ENCODE measurements at places on chromosomes 11 and 22.

- no peak for DNase-seq
These were observed 291.5 kb downstream of the SWAP70 start for GRCh38 chr11:9955391-9955790.

- no peak for DNase-seq
These were observed at the start of gene MS4A6E for GRCh38 chr11:60326955-60327354. Gene MS4A6E (plus strand): TSS chr11:60327255. CDS start chr11:60334896, 7,641 bp downstream.

- no peak for DNase-seq
These were observed 26.1 kb upstream of the CHRM4 start for GRCh38 chr11:46417711-46418110.

DNA sequence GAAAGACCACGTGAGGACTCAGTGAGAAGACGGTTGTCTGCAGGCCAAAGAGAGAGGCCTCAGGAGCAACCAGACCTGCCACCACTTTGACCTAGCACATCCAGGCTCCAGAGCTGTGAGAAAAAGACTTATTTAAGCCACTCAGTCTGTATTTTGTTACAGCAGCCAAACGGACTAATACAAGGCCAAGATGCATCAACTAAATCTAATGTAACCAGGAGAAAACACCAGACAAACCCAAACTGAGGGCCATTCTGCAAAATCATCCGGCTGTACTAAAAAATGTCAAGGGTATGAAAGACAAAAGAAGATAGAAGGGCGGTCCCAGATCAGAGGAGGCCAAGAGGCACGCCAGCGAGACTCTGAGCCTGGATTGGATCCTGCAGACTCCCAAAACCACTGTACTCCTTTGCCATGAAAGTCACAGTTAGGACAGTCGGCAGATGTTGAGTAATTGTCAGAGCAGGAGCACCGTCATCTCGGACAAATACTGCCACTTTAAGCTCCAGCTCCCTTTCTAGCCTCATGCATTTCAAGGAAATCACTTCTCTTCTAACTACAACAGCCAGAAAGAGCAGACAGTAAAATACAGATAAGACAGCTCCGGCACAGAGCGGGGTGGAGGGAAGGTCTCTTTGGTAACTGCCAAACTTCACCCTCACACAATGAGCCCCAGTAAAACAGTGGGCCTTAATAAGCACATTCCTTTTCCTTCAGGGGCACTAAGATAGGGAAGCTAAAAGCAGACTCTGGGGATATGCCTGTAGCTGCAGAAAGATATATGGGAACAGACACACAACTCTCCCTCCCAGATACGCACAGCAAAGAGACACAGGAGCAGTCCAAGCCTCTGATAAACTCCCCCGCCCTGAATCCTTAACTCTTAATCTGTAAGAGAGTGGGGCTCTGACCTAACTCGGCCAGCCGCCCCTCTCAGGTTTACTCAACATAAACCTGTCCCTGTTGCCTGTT lies 3.5 kb upstream of the ZP1 start:
- DNase-seq = no peak

- DNase-seq = no peak
These were observed 1.6 kb downstream of the BSX start for GRCh38 chr11:122979815-122980595.

DNA sequence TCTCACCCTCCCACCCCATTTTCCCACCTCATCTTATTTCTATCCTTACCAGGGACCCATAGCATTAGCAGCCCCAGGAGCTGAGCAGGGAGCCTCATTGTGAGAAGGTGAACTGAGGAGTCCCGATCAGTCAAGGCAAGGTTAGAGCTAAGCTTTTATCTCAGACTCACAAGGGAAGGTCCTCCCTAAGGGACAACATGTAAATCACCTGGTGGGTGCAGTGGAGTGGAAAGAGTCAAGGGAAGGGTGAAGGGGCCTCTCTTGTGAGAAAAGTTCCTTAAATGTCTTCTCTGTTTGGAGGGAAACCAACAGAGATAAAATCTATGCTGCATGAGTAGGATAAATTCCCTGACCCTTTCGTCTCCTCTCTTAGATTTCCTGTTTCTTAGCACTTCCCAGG lies 85.9 kb downstream of the GAB4 start:
- DNase-seq = no peak

DNA sequence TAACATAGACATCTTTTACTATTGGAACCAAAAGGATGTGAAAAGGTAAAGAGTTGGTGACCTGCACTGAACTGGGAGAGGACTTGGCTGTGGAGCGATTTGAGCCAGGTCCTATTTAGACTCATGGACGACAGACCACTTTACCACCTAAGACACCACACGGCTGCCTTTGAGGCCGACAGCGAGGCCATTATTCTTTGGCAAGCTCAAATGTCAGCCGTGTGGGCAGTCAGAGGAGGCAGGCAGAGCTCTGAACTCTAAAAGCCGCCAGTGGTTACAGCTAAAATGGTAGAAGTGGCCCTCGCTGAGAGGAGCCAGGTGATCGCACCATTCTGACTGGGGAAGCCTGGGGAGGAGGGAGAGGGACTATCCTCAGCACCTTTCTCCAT lies 50.5 kb downstream of the SCUBE1 start:
- no peak for DNase-seq

- peak; percentile 84 for DNase-seq
These were observed 22.5 kb downstream of the GSTT2B start for GRCh38 chr22:23938328-23939016.

DNA sequence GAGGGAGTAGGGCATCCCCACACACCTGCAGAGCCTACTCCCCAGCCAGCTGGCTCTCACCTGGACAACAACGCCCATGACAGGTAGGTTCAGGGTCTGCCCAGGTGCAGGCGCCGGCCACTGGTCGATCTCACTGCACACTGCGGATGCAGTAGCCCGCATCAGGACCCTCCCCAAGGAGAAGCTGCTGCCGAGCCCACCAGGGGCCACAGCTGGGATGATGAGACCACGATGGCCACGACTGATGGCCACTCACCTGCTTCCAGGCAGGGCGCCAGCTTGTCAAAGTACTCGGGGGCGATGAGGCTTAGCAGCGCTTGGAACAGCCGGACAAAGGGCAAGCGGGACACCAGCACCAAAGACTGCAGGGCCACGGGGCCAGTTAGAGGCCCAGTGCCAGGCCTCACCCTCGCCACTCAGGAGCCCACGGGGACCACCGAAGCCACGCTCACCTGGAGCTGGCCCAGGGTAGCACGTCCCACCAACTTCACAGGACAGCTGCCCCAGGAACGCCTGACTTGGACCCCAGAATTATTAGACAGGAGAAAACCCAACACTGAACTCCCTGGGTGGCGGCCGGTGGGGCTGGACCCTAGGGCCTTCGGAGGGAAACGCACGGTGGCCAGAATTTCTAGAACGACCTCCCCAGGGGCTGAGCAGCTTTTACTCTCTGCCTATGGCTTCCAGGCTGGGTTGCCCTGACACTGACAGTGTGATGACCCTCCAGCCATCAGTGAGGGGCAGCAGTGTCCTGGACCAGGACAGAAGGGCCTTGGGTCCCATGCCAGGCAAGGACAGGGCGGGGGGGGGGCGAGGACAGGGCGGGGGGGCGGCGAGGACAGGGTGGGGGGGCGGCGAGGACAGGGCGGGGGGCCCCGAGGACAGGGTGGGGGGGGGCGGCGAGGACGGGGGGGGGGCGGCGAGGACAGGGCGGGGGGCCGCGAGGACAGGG lies 8.9 kb upstream of the PLXNB2 start:
- DNase-seq = no peak

GRCh38 chr22:42960531-42961399 lies 54.2 kb downstream of the PACSIN2 start:
- DNase-seq = peak; percentile 37

- DNase-seq = peak; percentile 16
These were observed 51.9 kb upstream of the USP47 start for GRCh38 chr11:11789735-11790369.

DNA sequence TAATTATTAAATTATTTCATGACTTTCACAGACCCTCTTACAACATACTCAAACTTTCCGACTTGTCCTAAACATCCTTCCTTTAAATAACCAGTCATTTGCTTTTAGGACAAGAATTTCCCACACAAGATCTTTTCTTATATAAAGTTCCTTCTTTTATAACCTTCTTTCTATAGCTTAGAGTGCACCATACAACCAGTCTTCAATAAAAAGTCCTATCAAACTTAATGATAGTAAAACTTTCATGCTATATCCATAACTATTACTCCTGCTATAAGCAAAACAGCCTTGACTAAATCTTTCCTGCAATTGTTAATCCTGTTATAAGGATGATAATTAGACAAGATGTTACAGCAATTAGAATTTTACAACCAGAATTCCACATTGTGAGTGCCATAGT lies 47.4 kb downstream of the ZNF280B start:
- DNase-seq = no peak

GRCh38 chr11:28464252-28464867 lies 356.2 kb downstream of the METTL15 start:
- no peak for DNase-seq

DNA sequence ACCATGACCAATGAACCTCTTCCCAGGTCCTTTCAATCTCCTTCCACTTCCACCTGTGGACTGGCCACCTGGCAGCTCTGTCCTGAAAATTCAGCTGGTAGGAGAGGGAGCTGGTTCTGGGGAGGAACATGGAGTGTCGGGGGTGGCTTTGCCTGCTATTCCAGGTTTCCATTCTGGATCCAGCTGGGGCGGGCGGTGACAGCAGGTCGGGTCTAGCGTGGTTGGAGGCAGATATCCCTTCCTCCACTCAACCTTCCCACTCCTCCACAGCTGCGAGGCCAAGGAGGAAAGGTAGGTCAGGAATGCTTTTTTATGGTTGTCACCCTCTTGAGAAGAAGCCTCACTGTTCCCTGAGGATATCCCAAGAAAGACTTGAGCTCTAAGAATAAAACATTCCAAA lies 3.3 kb downstream of the NRGN start:
- DNase-seq = no peak

DNA sequence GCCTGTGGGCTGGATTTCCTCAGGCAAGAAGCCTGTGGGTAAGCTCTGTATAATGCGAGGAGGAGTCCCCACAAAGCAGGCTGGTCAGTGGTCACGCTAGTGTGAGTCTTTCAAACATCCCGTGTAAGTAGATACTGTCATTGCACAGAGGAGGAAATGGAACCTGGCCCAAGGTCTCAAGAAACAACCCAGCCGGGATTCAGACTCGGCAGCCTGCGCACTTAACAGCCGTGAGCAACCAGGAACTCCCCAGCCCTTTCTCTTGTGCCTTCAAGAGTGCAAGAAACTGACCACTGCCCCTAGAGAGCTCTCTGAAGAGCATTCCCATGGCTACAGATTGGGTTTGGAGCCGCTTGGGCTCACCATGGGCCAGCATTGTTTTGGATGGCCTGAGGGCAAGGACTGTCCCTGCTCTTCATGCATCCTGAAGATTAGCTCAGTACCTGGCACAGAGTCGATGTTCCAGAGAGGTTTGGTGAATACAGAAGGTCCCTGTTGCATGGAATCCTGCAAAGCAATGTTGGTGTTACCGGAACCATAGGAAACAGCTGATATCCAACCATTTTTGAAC lies 6.0 kb downstream of the MPST start:
- DNase-seq = no peak

GRCh38 chr22:17119481-17120202 lies 1.5 kb downstream of the TMEM121B start:
- DNase-seq = no peak

- peak; percentile 47 for DNase-seq
These were observed 657 bp downstream of the ELMOD1 start for GRCh38 chr11:107591378-107592230.

DNA sequence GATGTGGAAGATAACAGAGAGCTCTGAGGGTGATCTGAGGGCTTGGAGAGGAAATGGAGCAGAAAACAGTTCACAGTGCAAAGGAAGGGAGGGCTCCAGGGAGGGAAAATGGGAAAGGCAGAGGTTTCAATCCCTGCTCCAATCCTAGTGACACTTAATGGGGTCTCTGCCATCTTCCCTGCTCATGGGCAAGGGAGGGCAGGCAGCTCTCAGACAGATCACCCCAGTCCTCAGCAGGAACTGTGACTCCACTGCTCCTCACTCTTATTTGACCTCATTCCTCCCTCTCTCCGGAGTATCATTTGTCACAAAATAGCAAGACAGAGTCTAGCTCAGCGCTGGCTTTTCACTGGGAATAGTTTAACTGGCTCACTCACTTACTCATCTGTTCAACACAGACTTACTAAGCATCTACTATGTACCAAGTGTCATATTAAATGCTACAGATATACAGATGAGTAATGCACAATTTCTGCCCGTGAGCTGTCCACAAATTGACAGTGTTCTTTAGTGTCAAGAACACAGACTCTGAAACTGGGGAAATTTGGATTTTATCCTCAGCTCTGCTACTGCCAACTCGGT lies 817.4 kb downstream of the OPCML start:
- no peak for DNase-seq

- DNase-seq = no peak
These were observed 108.2 kb upstream of the ARHGAP42 start for GRCh38 chr11:100578831-100579311.

- no peak for DNase-seq
These were observed 22.5 kb downstream of the TMPRSS13 start for GRCh38 chr11:117906710-117907109.

DNA sequence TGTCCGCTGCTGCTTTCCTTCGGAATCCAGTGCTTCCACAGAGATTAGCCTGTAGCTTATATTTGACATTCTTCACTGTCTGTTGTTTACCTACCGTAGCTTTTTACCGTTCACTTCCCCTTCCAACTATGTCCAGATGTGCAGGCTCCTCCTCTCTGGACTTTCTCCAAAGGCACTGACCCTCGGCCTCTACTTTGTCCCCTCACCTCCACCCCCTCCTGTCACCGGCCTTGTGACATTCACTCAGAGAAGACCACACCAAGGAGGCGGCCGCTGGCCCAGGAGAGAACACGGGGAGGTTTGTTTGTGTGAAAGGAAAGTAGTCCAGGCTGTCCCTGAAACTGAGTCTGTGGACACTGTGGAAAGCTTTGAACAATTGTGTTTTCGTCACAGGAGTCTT lies 15.4 kb upstream of the ST14 start:
- DNase-seq = no peak

GRCh38 chr11:123152951-123153350 lies 42.1 kb downstream of the CLMP start:
- DNase-seq = no peak

GRCh38 chr11:117281159-117281558 lies 10.0 kb upstream of the BACE1-AS start:
- peak; percentile 90 for DNase-seq

DNA sequence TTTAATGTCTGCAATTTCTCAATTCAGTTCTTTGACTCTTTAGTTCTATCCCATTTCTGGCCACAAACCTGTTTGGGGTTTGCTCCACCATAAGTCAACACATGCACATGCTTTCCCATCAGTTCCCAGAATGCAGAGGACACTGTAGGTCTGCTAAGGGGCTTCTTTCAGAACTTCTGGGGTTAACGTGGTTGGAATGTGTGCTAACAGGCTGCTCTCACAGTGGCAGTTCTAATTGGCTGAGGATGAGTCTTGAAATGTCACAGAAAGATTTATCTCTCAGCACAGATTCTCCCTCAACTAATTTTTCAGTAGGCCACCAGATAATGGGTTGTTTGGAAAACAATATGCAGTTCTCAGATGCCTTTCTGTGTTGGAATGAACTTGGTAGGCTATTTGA lies 703.4 kb downstream of the NTM start:
- DNase-seq = no peak

- DNase-seq = no peak
These were observed 350.3 kb downstream of the SHANK2 start for GRCh38 chr11:70901951-70902521.

All from endothelial cell of umbilical vein (primary cell).